Activated CD8-positive, alpha-beta T cell treated with anti-CD3 and anti-CD28 coated beads for 36 hours (primary cell): ENCODE measurements at places on chromosomes 1 and 21.

DNA sequence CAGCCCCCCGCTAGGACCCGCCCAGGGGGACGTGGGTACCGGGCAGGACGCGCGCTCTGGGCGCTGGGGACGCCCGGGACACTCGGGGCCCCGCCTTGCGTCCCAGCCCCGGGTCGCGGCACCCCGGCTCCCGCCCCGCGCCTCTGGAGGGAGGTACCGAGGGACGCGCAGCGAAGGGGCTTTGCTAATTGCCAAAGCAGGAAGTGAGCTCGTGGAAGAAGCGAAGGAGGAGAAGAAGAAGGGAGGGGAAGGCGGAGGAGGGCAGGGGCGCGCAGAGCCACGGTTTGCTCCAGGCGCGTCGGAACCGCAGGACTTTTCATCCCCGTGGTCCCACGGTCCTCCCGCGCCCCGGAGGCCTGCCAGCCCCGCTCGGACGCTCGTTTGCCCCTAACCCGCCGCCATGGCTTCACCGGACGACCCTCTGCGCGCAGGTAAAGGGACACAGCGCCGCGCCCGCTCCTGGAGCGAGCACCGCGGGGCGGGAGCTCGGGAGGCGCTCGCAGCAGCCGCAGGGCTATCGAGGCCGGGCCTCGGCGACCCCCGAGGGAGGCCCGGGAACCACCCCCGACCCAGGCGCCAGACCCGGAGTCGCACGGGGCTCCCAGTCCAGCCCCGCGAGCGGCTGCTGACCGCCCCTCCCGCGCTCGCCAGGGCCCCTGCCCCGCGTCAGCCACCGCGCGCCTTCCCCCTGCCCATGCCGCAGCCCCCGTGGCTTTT lies 1.3 kb downstream of the EDARADD start:
- DNase-seq: peak; percentile 63

- no peak for DNase-seq
Observed at GRCh38 chr1:34140011-34140676, 24.9 kb downstream of the CSMD2 start.

DNA sequence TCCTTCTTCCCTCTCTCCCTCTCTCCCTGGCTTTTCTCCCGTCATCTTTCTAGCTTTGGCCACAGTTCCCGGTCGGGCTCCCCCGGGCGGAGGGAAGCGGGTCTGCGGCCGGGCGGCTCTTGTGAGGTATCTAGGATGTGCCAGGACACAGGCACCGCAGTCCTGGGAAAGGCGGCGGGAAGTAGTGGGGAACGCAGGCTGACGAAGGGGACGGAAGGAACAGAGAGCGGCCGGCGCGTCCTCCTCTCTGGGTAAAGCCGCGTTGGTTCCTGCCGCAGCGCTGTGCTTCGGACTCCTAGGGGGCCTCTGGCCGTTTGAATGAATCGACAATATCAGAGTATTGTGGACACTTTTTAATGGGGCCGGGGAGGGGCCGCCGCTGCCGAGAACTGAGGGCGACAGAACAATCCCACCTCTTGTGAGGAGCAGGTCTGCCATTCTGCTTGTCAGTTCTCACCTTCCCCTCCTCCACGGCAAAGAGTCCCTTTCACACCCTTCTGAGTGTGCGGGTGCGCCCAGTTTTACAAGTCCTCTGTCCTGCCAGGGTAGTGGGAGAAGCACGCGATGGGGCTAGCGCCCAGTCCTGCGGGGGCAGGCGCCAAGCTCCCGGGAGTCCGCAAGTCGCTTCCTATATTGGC lies 1.2 kb upstream of the LHX9 start:
- DNase-seq: no peak

- DNase-seq: no peak
Observed at GRCh38 chr1:11738096-11738495, 2.2 kb downstream of the AGTRAP start.

DNA sequence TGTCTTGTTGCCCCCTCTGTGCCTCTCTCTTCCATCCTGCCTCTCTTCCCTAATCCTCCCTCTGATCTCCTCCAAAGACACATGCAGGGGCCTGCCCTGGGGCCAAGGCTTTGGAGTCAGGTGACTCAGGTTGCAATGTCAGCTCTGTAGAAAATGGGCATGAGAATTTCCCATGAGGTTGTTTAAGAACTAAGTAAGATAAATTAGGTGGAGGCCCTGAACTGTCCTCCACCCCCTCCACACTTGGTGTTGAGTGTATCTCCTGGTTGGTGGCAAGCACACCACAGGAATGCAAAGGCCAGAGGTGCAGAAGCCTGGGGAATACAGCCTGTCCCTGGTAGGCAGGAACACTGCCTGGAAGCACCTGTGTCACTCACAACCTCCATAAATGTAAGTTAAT lies 63.9 kb upstream of the GRIK3 start:
- no peak for DNase-seq

GRCh38 chr1:34904236-34905097 lies 25.0 kb downstream of the DLGAP3 start:
- DNase-seq: no peak

DNA sequence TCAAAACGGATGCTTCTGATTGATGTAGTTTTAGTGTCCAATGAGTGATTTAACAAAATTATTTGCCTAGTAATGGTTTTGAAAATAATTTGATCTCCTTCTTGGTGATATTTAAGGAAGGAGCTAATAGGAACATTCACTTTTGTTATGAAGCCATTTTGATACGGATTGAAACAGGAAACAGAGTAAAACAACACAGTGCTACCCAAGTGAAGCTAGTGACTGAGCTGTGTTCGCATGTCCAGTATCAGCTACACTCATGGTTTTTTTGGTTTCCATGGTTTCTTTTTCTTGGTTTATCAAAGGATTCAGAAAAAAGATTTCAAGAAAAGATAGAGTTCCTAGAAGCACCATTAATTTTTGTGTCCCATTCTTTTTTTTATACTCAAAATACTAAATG lies 40.1 kb upstream of the PLEKHO1 start:
- DNase-seq: no peak

DNA sequence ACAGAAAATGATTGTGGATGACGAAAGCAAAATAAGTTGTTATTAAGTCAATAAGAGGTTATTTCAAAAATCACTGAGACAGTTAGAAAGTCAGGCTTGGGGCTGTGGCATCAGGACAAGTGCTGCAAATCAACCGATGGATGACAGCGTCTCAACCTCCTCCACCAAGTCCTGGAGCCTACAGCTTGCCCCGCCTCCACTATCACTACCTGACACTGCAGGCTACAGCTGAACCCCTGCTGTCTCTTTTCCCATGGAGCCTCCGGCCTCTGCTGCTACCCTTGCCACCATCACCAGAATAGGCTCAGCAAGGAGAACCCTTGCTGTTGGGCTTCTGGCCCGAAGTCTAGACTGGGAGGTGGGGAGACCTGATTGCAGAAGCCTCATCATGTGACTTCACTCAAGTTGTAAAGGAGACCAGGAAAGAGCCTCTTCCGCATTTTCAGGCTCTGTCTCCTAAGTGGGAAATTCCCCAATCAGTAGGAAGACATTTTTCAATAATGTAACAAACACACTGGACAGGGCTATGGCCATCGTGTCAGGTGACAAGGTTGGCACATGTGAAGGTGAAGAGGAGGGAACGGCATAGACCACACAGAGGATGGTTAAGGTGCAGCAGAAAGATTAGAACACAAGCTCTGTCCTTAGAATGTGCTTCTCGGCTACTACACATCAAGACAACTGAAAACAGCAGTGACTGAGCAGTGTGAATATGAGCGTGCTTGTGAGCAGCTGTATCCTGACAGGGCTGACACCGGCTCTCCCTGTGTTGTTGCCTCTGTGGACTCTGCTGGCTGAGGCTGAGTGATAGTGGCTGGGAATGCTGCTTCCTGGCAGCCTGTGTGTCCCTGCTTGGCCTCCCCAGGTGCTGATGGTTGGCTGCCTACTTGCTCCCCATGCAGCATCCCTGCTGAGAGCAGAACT lies 660.7 kb downstream of the PTPRU start:
- DNase-seq: no peak

- no peak for DNase-seq
Observed at GRCh38 chr1:164637461-164638375, 78.7 kb downstream of the PBX1 start.

- peak; percentile 95 for DNase-seq
Observed at GRCh38 chr21:45818904-45819285, 162.7 kb upstream of the COL6A1 start.

DNA sequence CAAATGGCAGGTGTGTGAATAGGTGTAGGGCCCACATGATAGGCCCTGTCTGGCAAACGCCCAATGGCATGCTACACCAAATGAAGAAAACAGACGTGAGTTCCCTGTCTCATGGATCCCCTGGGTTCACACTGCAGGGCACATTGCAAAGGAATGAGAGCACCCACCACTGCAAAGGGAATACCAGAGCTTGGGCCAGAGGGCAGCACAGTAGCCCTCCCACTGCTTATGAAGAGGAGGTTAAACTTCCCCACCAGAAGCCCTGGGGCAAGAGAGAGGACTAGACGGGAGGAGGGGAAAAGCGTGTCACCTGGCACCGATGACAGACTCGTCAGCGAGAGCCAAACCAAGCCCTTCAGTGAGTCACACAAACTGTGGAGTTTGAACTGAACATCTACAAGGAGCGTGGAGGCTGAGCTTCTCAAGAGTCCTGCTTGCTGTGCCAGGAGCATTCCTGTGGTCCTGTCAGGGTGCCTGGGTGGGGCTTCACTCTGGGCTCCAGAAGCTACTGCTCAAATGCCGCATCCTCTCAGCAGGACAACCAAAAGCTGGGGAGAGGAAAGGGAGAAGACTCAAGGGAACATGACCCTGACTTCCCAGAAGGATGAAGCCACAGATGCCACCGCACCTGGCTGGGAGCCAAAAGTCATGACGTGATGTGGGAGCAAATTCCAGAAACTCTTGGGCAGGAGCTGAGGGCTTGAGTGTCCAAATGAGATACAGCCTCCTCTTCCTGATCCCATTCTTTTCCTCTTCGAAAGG lies 61.1 kb downstream of the TOMM20 start:
- peak; percentile 46 for DNase-seq

DNA sequence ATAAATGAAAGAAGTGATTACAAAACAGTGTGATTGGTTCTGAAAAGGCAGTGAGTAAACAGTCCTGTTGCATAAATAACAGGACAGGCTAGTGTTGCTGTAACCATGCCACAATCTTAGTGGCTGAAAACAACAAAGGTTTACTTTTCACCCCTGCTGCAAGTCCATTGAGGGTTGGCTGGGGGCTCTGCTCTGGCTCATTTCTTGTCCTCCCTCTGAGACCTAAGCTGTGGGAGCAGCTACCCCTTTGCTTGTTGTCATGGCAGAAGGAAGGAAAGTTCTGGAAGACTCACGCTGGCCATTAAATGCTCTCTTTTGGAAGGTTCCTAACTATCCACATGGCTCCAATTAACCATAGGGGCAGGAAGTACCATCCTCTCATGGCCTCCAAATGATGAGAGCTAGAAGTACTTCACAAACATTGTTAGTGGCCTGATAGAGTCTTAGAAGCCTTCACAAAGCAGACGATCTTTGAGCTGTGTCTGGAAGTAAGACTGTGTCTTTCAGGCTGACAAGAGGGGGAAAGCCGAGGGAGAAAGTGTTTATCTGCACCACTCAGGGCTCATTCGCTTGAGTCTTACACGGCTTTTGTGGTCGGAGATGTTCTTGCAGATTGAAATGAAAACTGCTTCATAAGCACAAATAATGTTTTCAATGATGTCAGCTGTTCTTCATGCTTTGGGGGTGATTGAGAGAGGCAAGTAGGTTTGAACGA lies 11.9 kb downstream of the RCSD1 start:
- peak; percentile 42 for DNase-seq

DNA sequence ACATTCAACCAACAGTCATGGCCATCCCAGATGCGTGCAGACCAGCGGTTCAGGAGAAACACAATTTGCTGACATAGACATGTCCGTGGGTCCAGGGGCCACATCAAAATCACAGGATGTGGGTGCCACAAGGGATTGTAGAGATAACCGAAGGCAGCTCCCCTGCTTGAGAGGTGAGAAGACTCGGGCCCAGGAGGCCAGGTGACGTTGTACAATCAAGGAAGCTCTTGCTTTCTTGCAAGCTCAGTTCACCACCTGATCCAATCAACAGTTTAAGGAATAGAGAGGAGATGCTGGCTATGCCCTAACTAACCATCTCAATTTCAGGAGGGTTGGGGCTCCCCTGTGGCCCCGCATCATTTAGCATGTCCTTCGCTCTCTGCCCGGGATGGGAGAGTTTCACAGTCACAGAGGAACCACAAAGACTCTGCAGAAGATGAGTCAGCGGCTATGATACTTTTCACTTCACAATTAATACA lies 19.5 kb downstream of the UBASH3A start:
- DNase-seq: peak; percentile 83

DNA sequence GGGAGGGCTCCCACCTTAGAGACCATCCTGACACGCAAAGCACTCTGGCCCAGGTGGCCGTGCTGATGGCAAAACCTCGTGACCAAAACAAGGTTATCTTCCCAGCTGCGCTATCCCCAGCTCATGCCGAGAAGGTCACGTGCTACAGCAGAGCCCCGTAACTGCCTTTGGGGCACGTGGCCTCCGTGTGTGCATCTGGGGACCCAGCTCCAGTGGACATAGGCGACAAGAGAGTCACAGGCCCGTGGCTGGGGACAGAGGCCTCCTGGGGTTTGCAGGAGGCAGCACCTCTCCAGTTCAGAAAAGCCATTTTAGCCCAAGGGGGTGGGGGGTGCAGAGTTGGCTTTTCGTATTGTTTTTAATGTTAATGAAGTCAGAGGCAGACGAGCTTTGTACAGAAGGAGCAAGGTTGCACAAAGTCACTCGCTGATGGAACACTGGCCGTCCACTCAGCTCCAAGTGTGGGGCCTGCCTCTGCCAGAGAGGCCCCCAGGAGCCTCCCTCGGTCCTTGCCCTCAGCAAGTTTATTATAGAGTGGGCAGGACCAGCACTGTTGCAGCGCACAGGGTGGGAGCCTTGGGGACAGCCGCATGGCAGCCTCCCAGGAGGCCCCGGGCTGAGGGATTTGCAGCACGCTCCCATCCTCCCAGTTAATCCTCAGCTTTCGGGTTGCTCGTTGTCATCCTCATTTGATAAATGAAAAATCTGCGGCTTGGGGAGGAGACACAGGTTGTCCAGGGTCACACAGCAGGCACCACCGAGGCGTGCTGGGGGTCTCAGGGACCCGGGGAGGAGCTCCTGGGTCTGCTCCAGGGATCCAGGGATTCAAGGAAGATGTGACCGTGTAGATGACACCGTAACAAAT lies 8.0 kb upstream of the PDE9A start:
- DNase-seq: no peak

DNA sequence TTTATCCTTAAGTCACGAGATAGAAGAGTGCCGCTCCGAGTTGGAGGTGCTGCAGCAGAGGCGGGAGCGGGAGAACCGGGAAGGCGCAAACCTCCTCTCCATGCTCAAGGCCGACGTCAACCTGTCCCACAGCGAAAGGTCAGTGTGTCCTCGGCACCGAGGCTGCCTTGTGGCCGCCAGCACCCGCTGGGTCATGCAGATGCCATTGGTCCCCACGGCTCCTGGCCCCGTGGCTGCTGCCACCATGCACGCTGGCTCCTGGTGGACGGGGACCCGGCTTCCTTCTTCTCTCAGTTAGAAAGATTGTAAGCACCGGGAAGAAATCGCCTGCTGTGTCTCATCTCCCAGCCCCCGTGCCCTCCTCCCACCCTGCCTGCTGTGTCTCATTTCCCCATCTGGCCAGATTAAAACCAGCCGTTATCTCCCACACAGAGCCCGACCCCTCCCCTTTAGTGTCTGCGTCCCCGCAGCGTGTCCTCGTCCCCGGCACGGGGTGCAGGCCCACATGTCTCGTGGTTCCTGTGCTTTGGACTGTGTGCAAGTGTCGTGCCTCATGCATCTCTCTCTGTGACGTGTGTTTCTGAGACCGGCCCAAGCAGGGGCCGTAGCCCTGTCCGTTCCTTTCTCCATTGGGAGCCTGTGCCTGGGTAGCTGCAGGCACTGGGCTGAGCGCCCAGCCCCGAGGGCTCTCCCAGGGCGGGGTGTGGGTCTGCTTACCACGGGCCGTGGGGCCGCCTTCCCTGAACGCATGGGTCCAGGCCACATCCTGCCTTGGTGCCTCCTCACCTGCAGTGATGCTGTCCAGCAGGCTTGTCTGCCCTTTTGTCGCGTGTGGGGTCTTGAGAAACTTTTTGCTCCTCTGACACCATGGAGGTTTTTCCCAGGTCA lies 62.1 kb downstream of the PCNT start:
- DNase-seq: no peak
